Right lung (tissue), 10 donors: ENCODE measurements at places on chromosomes 6 and 20.

- no peak for DNase-seq
These were observed 52.6 kb upstream of the MAFB start for GRCh38 chr20:40741507-40742106.

- no peak for DNase-seq
These were observed 157.8 kb upstream of the TENT5A start for GRCh38 chr6:81909981-81910900.

DNA sequence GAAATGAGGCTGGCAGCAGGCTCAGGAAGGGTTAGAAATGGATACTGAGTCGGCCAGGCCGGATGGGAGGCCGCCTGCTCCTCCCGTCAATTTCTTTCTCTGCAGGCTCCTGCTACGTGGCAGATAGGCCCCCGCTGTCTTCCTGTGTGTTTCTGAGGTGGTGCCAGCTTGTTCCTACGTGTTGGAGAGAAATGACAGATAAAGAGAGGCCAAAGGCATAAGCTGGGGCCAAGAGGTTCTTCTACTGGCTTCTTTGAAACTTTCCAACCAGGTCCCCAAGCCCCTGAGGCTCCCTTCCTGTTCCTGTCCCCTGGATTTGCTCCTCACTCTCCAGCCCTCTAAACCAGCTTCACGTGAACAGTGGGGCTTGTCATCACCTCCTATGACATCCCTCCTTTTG is 76.8 kb downstream of the TCP11 start:
- DNase-seq, result no peak

- DNase-seq, result no peak
These were observed 106.7 kb downstream of the SLX4IP start for GRCh38 chr20:10541668-10542411.

GRCh38 chr6:132813173-132813856 is 1.1 kb upstream of the RPS12 start:
- peak; percentile 58 for DNase-seq

DNA sequence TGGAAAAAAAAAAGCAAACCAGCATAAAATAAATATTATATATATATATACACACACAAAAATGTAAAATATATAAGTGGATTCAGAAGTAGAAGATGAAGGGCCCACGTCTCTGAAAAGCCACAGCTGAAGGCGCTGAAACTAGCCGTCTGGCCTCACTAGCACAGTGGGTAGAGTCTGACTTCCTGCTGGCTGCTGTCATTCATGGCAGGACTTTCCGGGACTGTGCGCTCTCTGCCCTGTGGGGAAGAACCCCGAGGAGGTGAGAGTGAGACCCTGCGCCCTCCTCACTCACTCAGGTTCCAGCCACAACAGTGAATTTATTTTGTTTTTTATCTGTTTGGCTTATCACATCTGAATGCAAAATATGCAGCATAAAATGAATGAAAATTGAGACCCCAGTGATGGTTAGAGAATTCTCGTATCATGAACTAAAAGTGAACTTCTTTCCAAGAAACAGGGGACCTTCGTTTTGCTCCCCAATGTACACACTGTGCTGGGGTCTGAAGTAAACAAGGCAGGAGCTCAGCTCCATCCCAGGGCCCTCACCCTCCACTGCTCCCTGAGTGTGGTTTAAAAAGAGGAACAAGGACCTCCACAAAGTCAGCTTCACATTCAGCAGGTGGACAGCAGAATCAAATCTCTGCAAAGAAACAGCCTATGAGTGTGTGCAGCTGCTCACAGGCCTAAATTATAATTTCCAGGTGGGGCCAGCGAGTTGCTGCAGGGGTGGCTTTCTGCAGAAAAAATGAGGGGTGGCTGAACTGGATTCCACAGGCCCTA is 1.3 kb upstream of the RAMACL start:
- DNase-seq, result no peak

DNA sequence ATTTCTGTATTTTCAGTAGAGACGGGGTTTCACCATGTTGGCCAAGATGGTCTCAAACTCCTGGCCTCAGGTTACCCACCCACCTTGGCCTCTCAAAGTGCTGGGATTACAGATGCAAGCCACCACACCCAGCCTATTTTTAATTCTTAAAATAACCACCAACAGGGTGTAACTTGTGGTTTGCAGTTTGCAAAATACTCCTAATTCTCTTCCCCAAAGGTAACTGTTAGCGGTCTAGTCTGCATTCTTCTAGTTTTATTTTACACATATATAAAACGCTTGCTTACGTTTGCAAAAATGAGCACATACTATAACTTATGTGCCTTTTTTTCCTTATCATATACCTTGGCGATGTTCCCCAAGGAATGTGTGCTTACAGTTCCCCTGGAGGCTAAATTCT is 25.6 kb upstream of the CHMP4B start:
- DNase-seq, result no peak

DNA sequence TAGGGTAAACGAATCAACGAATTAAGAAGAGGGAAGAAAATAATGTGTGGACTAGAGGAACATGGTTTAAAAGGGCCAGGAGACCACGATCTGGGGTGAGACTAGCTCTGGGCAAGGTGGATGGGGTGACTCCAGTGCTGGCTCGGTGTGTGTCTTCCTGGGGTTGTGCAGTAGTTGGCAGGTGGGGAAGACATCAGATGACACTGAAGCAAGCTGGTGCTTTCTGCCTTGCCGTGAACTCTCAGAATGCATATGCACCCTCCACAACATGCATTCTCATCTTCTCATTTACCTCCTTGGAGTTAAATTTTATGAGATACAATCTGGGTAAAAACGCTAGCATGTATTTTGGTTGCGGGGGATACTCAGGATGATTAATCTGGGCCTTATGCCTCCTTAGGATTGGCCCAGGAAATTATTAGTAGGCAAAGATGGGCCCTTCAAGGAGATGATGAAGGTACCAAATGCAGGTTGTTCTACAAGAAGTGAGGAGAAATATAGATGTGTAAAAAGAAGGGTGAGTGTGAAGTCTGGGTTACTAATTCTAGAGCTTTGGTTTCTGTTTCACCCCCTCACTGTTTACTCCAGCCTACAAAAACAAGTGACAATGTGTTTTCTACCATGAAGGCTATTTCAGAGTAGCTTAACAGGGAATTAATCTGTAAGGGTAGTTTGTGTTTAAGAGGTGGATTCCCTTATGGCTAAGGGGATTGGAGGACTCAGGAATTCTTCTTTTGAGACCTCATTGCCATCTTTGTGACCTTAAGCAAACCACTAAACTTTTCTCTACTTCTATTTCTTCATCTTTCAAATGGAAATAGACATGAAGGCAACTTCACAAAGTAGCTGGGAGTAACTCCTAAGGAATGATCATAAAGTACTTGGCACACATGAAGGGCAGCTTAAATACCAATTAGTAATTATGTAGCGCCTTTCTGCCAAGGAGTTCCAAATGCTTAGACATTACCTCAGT is 71.0 kb upstream of the SUPT3H start:
- DNase-seq, result no peak

DNA sequence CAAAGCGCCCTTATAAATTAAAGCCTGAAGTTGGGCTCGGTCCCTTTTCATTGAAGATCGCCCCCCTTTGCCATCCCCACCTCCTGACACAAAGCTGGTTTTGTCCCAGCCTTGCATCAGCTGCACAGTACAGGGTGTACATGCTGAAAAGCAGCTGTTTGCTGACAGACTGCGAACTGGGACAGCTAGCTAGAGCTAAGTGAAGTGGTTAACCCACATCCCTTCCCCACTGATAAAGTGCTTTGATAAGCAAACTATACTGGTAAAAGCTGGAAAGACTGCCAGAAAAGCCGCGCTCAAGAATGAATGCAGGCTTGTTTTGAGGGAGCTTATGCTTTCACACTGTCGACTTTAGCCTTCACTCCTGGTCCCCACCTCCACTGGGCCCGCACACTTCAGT is 207.3 kb downstream of the GMDS start:
- peak; percentile 55 for DNase-seq

GRCh38 chr6:136677822-136678221 is 114.5 kb downstream of the MAP3K5 start:
- peak; percentile 43 for DNase-seq

DNA sequence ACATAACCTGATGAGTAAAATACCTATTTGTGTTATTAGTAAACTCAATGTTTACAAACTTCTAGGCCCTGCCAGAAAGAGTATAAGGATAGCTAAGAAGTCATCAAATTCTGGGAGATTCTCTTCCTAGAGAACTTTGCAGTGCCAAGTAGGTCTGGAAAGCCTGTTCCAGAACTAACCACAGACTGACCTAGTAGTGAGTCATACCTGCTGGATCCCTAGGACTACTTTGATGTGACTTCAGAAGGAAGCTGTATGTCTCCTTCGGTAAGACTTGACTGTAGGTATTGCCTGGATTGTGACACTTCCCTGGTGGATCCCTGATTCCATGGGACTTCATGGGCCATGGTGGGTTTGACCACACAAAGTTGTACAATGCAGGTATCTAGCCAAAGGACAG is 131.7 kb downstream of the DNAH8 start:
- no peak for DNase-seq

DNA sequence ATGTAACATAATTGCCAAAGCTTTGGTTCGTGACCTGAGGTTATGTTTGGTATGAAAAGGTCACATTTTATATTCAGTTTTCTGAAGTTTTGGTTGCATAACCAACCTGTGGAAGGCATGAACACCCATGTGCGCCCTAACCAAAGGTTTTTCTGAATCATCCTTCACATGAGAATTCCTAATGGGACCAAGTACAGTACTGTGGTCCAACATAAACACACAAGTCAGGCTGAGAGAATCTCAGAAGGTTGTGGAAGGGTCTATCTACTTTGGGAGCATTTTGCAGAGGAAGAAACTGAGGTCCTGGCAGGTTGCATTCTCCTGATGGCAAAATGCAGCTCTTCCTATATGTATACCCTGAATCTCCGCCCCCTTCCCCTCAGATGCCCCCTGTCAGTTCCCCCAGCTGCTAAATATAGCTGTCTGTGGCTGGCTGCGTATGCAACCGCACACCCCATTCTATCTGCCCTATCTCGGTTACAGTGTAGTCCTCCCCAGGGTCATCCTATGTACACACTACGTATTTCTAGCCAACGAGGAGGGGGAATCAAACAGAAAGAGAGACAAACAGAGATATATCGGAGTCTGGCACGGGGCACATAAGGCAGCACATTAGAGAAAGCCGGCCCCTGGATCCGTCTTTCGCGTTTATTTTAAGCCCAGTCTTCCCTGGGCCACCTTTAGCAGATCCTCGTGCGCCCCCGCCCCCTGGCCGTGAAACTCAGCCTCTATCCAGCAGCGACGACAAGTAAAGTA is 547 bp upstream of the ESR1 start:
- DNase-seq, result no peak

- DNase-seq, result no peak
These were observed 47.9 kb downstream of the GNAS start for GRCh38 chr20:58900397-58900796.

- DNase-seq, result no peak
These were observed 47.7 kb downstream of the CTNNBL1 start for GRCh38 chr20:37741570-37741969.

DNA sequence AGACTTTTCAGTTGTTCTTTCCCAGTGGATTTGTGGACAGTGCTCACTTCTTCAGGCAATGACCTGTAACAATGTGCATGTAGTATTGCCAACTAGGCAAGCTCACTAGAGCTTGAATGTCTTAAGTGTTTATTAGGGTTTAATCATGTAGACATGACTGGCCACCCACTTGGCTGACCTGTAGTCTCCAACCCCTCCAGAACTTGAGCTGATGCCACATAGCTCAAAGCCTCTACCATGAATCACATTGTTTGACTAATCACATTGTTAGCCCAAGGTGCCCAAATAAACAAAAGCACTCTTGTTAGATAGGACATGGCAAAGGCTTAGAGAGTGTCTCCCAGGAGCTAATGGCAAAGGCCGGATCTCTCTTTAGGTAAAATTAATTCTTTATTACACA is 272.7 kb downstream of the GRIK2 start:
- no peak for DNase-seq

GRCh38 chr6:37874726-37875125 is 55.2 kb downstream of the ZFAND3 start:
- no peak for DNase-seq

DNA sequence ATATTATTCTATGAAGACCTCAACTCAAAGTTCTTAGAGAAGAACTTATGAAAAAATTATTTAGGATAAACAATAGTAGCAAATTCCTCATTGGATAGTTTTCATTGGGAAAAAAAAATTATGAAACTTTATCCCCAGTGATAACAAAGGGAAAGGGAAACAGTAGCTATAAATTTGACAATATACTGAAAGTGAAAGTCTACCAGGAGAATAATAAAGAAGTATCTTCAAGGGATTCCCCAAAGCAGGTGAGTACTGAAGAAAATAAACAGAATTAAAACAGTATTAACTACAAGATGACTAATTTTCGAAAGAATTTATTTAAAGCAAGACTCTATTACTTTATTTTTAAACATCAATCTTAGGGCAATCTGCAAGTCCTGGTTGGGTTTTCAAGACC is 56.4 kb downstream of the REPS1 start:
- DNase-seq, result no peak

DNA sequence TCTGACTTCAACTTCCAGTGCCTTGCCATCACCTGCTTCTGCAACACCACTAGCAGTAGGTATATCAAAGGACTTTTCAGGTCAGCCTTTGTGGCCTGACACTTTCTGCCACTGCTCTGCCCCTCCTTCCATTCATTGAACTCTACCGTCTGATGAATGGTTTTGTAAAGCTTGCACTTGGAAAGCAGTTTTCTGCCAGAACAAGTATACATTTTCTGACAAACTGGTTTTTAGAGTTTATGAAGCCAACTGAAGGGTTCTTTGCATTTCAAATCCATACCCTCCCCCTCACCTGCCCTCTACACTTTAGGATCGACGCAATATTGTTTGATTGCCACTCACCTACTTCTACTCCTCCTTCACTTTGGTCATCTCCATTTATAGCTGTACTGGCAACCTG is 603.1 kb downstream of the HACE1 start:
- DNase-seq, result peak; percentile 49

DNA sequence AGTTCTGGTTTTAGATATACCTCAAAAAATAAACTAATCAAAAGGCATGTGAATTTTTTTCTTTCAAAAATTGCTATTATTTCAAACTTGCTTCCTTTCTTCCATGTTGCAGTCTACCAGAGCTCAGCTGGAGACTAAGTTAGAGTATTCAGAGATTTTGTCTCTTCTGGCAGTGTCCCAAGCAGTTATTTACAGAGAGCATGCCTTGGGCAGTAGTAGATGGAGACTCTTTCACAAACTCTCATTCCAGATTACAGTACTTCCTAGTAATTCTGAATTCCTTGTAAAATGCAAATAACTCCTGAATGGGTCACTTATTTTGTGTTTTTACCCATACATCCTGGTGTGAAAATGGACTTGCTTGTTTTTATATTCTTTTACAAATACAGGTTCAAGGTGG is 703.4 kb downstream of the EPHA7 start:
- DNase-seq, result peak; percentile 15

GRCh38 chr6:68252632-68253031 is 382.4 kb upstream of the ADGRB3 start:
- DNase-seq, result no peak

- no peak for DNase-seq
These were observed 1.3 kb downstream of the OVOL2 start for GRCh38 chr20:18056174-18057100.

DNA sequence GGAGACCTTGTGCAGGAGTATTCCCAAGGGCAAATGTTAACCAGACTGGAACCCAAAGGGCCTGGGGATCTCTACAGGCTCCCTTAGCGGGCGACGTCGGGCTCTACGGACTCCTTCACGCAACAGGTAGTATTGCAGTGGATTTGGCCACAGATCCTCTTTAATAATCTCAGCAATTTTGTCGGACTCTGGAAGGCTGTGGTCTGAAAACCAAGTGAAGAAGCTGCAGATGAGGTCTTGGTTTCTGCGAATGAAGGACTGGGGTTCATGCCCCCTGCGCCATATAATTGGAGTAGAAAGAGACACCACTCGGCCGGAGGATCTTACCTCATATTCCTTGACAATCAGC is 1.3 kb downstream of the TSPYL1 start:
- no peak for DNase-seq
